ENCODE measurements at places on chromosomes 16 and 17.

GRCh38 chr16:56828647-56829046, 36.4 kb upstream of the SLC12A3 start:
- no peak for DNase-seq

GRCh38 chr16:89917773-89918452, 749 bp upstream of the MC1R start:
- DNase-seq = peak; percentile 96

DNA sequence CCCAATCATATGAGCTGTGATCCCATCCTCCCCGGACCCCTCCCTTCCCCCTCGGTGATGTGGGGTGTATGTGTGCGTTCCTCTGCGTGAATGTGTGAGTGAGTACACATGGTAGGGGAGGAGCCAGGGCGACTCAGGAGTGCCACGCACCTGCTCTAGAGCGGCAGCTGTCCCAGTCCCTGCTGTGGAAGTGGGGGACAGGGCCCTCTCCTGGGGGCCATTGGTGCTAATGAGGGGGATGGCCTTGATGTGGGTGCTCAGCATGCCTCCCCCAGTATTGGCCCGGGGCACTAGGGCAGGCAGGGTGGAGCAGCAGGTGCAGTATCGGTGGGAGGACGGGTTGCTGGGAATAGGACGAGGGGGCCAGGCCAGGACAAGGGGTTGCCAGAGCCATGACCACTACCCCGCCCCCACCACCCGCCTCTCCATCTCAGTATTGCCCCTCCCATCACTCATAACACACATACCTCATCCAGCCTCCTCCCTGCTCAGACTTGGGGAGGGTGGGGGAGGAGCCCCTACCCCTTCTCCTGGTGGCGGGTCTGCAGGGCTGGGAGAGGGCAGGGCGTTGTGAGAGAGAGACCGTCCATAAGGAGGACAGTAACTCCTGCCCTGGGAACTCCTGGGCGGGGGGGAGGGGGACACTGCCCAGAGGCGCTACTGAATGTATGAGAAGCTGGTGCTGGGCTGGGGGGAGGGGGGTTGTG, 8.5 kb downstream of the NR1D1 start:
- DNase-seq = no peak

- DNase-seq = no peak
Observed at GRCh38 chr16:29784157-29784556, 6.1 kb downstream of the ZG16 start.

DNA sequence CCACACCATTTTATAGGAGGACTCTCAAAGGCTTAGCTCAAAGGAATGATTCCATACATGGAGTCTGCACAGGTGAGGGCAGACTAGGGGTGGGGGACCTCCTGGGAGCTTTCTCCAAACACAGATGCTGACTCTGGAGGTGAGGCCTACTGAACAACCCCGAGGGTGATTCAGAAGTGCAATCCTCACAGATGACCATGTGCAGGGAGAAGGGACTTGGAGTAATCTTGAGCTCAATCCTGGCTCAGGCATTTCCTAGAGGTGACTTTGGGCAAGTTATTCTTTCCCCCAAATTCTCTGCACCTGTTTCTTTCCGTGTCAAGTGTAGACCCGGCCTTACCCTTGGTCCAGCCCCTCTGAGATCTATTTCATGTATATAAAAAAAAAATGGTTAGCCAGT, 401.5 kb downstream of the SLC39A11 start:
- no peak for DNase-seq

- no peak for DNase-seq
Observed at GRCh38 chr17:49717371-49717861, 9.7 kb upstream of the SLC35B1 start.

DNA sequence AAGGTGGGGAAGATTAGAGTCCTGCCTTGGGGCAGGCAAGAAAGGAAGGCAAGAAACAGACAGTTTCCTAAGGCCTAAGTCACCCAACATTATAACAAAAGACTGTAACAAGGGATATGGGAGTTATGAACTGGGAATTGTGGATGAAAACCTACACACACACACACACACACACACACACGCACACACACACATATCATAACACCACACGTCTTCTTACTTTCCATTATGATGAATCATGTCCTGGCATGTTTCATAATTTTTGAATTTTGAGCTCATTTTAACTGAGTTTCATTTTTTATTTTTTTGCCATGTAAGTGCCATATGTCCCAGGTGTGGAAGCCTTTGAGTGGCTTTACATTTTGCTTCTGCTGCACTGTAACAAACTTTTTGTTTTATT, 29.9 kb downstream of the HS3ST2 start:
- DNase-seq = no peak

GRCh38 chr16:67613808-67614207, 31.1 kb upstream of the CARMIL2 start:
- DNase-seq = peak; percentile 8

- DNase-seq = no peak
Observed at GRCh38 chr16:84689111-84689510, 10.7 kb upstream of the USP10 start.

GRCh38 chr16:21666772-21667171, 3.0 kb downstream of the OTOA start:
- DNase-seq = no peak

DNA sequence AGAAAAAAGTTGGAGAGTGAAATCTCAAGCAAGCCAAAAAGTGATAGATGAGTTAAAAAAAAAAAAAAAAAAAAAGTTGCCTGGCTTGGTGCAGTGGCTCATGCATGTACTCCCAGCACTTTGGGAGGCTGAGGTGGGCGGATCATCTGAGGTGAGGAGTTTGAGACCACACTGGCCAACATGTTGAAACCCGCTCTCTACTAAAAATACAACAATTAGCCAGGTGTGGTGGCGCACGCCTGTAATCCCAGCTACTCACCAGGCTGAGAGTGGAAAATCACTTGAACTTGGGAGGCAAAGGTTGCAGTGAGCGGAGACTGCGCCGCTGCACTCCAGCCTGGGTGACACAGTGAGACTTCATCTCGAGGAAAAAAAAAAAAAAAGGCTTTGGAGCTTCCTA, 668.8 kb downstream of the WWOX start:
- DNase-seq = no peak

DNA sequence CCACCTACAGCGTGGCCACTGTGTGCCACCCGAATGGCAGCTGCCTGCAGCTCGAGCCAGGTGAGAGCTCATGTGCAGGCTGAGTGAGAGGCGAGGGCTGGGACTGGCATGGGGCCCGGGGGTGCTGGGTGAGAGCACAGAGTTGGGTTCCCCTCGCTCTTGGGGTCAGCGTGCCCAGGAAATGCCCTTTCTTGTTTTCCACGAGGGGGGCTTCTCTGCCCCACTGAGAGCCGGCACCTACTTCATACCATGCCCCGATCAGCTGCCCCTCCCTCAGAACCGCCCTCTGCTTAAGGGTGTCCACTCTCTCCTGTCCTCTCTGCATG, 10.1 kb downstream of the ACE start:
- DNase-seq = no peak

DNA sequence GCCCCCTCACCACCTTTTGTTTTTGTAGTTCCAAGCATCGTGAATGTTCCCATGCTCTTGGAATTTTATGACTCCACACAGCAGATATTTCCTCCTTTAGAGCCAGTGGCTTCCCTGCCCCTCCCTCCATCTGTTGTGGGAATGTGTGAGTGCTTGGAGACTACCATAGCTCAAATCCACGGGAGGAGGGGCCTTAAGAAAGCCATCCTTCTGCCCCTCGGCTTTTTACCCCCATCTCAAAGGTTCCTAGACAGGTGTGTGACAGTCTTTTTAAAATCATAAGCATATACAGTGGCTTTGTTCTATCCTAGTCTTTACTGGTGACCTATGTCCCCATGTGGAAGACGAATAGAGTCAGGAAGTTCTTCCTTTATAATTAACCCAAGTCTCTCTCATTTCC, 47.2 kb downstream of the YPEL2 start:
- DNase-seq = no peak

DNA sequence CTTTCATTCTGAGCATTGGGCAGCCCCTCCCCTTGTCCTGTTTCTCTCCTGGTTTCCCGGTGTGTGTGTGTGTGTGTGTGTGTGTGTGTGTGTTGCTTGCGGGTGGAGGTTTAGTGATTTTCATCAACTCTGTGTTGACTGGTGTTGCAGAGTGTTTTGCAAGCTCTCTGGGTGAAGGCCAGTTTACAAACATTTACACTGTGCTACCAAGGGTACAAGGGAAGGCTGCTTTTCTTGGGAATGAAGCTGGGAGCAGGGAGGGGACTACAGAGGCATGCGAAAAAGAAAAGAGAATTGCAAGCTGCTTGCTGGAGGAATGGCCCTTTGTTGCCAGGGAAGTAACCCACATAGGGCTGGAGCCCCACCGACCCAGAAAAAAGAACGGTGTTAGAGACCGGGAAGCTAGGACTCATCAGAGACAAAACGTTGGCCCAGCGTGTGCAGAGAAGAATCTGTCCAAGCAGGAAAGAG, 29.6 kb downstream of the HS3ST3B1 start:
- no peak for DNase-seq

- no peak for DNase-seq
Observed at GRCh38 chr17:46173153-46173552, 20.1 kb downstream of the KANSL1 start.

DNA sequence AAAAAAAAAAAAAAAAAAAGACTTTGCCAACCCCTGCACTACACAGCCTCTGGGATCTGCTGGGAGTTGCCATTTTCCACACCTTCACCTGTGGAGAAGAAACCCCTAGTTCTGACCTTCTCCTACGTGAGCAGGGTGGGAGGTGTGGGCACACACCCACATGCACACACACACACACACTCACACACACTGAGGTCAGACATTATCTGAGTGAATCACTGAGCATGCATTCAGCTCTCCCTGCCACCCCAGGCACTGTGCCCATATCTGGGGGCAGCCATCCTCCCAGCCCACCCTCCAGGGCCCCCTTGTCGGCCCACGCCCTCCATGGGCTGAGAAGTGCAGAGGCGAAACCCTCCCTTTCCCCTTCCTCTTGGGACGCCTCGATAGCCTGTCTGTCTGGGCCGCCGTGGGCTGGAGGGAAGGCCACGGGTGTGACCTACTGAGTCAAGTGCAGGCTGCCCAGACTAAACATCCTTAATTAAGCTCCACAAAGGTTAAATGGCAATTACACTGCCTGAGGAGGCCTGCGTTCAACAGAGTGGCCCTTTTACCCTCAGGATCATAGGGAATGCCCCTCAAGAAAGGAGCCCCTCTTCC, 143.8 kb downstream of the C16orf95 start:
- no peak for DNase-seq

GRCh38 chr17:58318065-58318481, 10.5 kb downstream of the TSPOAP1 start:
- DNase-seq = no peak

- no peak for DNase-seq
Observed at GRCh38 chr17:48790607-48791127, 26.4 kb downstream of the TTLL6 start.

DNA sequence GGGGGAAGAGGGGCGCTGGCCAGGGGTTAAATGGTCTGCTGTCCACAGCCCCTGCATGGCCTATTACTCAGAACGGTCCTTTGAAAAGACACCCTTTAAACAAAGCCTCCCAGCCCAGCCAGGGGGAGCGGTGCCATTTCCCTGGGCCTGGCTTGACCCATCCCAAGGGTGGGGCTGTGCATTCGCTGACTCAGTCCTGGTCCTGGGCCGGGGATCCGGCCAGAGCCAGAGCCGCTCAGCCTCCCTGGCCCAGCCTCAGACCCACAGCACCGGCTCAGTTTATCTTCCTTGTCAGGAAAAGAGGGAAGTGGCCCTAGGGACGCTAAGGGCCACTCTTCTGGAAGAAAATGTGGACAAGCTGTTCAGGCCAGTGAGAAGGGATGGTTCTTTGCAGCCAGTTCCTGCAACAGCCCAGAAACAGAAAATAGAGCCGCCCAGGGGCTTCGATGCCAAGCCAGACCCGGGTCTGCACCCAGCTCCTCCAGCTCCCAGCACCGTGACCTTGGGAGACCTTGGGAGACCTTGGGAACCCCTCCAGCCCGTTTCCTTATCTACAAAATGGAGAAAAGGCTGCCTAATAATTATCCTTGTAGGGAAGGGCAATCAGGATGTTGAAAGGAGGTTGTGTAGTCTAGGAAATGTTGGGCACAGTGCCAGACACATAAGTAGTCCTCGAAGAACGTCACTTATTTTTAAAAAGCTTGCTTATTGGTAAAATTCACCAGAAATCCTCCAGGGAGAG, 82.5 kb downstream of the ZDHHC7 start:
- DNase-seq = no peak

- DNase-seq = no peak
Observed at GRCh38 chr16:84180519-84181140, 6.2 kb downstream of the TAF1C start.

GRCh38 chr16:11088074-11088730, 143.8 kb downstream of the CLEC16A start:
- DNase-seq = no peak

DNA sequence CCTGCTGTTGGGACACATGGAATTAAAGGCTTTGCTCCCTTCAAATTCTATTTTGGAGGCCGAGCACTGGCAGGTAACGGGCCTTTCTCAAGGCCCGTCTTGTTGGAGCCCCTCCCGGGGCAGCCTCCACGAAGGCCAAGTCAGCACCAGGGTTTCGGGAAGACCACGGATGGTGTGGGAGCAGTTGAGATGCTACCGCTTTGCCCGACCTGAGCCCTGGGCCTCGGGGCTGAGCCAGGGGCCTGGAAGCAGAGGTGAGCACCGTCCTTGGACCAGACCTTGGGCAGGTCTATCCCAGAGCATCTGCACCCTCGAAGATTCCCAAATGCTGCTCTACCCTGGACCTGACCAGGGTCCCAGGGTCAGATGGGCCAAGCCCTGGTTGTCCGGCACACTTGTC, 23.0 kb downstream of the C17orf100 start:
- DNase-seq = no peak

DNA sequence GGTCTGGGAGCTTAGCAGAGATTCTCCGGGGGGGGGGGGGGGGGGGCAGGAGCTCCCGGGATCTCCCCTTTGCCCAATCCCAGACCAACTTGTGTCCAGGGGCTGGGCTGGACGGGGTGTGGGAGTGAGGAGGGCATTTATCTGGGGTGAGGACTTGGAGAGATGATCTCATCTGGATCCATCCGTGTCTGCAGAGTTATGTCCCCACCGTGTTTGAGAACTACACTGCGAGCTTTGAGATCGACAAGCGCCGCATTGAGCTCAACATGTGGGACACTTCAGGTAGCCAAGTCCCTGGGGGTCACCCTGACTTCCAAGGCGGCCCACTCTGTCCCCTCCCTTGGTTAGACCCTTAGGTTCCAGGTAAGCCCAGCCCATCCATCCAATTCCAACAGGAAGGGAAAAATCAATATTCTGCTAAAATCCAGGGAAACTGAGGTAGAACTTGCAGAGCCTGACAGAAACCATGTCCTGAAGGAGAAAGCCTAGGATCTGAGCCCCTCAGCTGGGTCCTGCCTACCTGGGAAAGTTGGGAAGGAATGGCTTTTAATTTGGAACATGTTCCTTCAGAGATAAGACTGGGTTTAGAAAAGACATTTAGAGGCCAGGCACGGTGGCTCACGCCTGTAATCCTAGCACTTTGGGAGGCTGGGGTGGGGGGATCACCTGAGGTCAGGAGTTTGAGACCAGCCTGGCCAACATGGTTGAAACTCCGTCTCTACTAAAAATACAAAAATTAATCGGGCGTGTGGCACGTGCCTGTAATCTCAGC, 921 bp downstream of the RND2 start:
- DNase-seq = no peak

All from OCI-LY7 (cell line).